ENCODE measurements at places on chromosomes 12 and 14.

DNA sequence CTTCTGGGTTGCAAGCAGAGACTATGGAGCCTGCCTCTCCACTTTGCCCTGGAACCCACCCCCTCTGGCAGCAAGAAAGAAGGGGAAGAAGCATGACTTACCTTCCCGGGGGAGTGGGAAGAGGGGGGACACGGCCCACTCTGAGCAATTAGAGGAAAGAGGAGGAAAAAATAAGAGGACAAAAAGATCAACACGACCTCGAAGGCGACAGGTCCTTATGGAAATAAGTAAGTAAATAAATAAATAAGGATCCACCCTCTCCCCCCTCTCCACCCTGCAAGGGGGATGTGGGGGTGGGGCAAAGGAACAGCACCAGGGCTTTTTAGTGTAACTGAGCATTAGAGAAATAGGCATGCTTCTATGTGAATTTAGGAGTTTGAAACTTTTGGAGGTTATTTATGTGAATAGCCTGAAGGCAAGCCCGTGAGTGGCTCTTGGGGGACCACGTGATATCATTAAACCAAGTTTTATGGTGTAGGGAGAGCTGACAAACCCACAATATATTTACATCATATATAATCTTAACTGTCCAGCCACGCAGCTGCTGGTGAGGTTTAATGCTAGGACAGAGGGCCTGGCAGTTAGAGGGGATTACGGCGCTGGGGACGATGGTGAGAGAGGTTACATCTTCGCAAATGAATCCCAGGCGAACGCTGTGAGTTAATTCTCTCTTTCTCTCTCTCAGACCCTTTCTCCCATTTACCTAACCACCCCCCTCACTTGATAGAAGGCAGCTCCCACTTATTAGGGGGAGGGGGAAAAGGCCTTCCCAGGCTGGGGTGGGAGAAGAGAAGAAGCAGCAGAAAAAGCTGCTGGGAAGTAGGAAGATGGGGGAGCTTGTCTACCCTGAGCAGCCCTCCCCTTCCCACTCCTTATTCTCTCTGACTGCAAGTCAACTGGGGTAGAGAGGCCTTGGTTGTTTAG lies 4.8 kb downstream of the HOXC5 start:
- DNase-seq, result no peak

GRCh38 chr14:24080142-24080530 lies 8.8 kb downstream of the CPNE6 start:
- no peak for DNase-seq

DNA sequence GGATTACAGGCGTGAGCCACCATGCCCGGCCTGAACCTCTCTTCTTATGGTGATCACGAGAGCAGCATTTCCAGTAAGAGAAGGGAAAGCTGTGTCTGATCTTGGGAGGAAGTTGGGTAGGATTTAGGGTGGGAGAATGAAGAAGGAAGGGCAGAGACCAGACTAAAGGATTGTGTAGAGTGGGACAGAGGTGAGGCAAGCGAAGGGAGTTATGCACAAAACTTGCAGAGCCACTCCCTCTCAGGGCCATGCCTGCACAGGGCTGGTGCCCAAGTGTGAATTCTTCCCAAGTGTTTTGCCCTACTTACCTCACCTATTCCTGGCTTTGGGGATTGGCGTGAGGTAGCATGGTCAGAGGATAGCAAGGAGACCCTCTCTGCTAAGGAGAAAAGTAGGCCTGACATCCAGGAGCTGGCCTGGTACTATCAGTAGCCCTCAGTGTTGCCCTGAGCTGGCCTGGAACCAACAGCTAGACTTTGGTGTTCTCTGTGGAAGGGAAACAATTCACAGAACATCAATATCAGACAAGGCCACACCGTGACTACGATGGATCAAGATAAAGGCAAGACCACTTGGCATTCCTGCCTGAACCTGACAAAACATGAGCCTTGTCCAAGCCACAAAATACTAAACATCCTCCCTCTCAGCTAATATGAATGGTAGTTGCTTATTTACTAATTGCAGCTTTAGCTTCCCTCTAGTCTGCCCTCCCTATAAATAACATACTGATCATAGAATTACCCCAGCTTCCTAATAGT lies 201.0 kb upstream of the AMIGO2 start:
- no peak for DNase-seq

DNA sequence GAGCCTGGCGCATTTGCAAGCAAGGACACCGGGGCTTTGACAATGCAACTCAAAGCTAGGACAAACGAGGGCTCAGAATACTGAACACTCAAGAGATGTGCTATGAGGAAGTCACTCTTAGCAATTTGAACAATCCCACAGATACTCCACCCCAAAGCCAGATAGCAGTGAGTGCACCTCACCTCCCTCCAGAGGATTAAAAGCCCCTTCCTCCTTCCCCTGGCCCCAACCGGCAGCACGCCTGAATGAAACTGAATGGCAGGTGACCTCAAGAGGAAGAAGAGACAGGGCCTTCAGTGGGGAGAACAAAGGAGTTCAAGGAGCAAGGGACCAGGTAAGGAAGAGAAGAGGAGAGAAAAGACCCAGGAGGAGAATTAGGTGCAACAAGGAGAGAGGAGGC lies 1.9 kb upstream of the KRT78 start:
- DNase-seq, result no peak

DNA sequence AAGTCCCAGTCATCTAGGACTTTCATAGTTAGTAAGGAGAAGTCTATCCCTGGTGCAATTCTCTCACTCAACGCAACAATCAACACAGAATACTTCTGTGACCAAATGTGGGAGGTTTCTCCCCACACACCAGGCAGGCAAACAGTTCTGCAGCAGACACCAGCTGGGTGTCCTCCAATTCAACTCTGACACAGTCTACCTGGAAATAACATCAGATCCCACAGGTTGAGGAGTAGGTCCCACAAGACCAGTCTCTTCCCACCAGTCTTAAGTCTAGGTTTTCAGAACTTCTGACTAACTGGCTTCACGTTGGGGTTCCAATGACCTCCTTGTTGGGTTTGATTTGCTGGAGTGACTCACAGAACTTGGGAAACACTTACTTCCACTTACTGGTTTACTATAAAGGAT lies 14.8 kb downstream of the ACOT6 start:
- DNase-seq, result no peak

GRCh38 chr14:103629503-103630121 lies 601 bp downstream of the KLC1 start:
- peak; percentile 12 for DNase-seq

GRCh38 chr14:35215110-35215813 lies 76.9 kb upstream of the PSMA6 start:
- DNase-seq, result peak; percentile 65

GRCh38 chr12:83630526-83630925 lies 943.8 kb downstream of the TMTC2 start:
- no peak for DNase-seq

DNA sequence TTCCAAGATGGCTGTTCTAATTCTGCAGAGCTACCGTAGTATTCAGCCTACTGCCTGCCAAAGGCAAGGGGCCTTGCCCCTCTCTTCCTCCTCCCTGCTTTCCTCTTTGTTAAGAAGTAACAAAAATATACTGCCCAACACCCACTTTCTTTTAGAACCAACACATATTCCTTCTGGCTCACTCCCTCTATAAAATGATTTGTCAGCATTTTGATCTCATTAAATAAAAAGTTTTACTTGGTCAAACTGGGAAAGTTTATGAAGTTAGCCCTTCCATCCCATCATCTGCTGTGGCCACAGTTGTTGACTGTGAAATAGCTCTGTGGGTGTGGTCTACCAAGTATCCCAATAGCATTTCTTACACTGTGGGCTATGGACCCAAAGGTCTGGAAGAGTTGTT lies 472.4 kb downstream of the ZFP36L1 start:
- no peak for DNase-seq
